ENCODE measurements at places on chromosomes 12 and 14. TPM values are rescaled to one million over a fixed set of nuclear protein-coding genes. Genes with fewer than 3 reads are reported as not detected.

DNA sequence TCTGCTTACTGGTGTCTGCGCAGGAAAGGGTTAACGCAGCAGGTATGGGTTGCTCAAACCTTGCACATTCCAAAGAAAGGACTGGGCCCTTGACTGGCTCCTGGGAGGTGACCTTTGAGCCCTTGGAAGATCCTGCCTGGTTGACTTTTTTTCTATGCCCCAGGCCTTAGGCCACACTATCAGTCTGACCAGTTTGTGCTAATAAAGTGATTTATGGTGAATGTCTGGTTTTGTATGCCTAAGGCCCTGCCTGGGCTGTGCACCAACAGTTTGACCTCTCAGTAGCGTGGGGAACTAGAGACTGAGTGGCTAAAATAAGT, 61.4 kb upstream of the SCN8A start:
- no peak for DNase-seq

DNA sequence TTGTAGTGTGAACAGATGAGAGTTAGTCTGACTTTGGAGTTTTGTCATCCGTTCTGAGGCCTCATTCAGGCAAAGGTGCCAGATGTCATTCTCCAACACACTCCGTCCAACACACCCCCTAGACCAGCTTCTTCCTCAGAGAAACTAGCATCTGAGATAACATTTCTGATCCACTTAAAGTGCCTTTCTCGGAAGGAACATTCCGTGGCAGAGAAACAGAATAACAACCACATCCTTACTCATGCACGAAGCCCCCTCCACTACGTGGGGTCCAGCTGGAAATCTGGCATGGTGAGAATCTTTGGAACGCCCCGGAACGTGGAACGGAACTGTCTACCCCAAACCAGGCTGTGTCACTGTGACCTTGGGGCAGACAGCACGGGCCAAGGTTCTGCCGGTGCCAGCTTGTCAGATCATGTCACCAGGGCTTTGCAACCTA, 17.0 kb upstream of the BCL7A start:
- DNase-seq, result no peak

DNA sequence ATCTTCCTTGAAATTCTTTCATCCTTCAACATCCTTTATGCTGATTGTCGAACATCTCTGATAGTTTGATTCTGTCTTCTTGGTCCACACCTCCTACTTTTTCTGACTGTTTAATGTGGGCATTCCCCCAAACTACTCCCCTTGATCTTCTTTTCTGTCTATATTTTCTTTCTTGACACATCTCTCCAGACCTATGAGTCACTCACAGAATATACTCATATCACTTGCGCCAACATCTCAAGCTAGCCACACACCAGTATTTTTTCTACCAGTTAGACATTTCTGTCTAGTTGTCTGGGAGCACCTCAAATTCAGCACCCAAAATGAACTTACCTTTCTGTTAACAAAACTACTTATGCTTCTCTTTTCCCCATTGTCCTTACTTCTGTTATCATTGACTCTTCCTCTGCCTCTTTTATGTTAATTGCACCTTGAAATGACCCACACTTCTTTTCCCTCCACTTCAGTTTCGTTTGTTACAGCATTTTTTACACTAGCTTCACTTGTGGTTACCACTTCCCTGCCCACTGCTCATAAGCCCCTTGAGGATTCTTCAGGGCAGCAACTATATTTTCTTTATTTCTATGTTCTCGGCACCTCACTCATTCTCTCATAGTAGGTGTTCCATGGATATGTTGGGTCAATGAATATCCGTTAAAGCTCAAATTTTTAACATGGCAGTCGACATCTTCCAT, 33.5 kb downstream of the TSHR start:
- no peak for DNase-seq

- DNase-seq, result no peak
Observed at GRCh38 chr14:74035556-74035955, 16.4 kb downstream of the BBOF1 start.

DNA sequence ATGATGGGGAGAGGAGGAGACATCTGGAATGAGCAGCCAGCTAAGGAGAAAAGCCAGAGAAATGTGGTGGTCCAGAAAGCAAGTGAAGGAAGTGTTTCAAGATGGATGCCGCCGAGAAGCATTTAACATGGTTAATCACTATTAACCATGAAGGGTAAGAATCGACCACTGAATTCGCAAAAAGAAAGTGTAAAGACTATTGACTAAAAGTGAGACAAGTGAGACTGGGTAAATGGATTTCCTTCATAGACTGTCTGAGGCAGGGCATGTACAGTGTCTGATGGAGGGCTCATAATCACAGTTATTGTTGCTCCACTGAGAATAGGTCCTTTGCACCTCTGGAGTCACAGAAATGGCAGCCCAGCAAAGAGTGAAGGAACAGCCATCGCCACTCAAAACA, 25.3 kb upstream of the CLMN start:
- no peak for DNase-seq

GRCh38 chr14:69711065-69711464, 55.9 kb upstream of the SRSF5 start:
- DNase-seq, result no peak

DNA sequence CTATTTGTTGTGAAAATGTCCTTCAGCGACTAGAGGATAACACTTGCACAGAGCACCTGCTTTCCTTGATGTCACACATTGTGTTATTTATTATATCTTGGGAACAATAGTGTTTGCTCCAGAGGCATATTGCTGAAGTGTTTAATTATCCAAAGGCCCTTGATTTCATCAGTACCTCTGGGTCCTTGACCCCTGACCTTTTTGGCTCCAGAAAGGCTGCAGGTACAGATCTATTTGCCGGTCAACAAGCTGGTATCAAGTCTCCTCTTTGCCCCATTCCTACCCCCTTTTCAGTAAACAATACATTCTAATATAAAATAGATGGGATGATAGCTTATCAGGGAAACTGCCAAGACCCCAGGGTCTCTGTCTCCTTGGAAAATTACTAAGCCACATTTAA, 206.8 kb downstream of the DACT1 start:
- no peak for DNase-seq

MARK3 gene
- total RNA-seq, result 76.0 TPM

CLEC1B gene
- total RNA-seq, result not detected

DNA sequence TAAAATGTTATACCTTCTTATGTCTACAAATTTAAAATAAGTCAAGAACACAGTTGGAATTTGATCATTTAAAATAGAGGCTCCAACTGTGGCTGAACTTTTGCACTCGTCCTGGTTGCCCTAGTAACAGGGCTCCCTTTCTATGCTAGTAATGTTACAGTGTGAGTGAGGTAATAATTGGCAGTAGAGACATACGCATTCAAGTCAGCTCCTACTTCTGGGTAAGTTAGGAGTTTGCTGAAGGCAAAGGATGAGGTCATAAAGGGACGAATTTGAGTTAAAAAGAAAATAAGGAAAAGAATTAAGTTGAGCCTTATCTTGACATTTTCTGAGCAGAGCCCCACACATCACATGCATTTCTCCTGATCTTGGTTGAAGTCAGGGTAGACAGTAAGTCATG, 129.1 kb downstream of the TMEM117 start:
- DNase-seq, result no peak

GRCh38 chr12:54439521-54440255, 20.6 kb upstream of the ITGA5 start:
- no peak for DNase-seq

GRCh38 chr14:103709814-103710213, 5.4 kb downstream of the XRCC3 start:
- DNase-seq, result no peak

Measured in Calu3 (cell line).